NCI-H1417 (cell line): ENCODE measurements at places on chromosomes 7 and 10.

DNA sequence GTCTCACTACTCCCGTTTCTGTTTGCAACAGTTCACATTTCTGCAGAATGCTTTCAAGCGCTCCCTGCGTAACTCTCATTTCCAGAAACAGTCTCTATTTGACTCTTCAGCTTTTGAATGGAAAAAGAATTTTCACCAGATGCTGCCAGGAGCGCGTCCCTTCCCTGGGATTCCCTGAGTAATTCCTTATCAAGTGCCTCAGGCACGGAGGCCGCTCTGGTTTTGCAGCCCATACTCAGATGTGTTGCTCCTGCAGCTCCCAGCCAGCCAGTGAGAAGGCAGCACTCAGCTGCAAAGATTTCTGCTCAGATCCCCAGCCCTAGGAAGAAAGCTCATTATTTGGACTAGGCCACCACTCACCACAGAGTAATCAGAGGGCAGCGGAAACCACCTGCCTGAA is 161.1 kb upstream of the CHST15 start:
- DNase-seq, result no peak

GRCh38 chr10:60578217-60578616 is 188.5 kb upstream of the ANK3 start:
- no peak for DNase-seq

DNA sequence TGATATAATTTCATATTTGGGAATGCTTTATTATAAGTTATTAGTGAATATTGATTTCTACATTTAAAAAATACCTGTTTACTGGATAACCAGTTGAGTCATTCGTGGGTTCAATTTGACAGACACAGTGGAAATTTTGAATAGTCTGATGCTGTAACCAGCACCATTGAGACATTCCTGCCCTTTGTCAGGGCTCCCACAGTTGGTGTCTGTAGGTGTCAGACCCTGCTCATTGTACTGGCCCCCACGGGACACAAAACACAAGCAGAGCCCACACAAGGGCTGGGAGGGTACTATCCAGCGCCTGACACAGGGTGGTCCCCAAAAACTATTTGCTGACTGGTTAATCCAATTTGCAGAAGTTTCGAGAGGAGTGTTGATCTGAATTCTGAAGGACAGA is 35.9 kb downstream of the EEPD1 start:
- DNase-seq, result no peak

- DNase-seq, result no peak
Observed at GRCh38 chr10:73810358-73810734, 1.1 kb downstream of the NDST2 start.

DNA sequence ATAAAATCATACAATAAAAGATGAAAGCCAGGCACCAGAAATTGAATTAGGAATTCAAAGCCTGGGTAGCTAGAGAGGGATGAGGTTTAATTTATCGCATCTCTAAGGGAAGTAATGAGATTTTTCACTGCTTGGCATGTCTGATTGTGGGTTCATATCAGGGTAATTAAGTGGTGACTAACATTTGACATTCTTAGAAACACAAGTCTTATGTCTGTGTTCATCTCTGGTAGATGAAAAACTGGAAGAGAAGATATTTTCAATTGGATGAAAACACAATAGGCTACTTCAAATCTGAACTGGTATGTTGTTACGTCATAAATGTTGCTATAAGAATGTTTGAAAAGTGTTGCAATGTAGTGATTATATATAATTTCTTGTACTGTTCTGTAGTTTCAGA is 36.8 kb upstream of the ARMS2 start:
- DNase-seq, result no peak

DNA sequence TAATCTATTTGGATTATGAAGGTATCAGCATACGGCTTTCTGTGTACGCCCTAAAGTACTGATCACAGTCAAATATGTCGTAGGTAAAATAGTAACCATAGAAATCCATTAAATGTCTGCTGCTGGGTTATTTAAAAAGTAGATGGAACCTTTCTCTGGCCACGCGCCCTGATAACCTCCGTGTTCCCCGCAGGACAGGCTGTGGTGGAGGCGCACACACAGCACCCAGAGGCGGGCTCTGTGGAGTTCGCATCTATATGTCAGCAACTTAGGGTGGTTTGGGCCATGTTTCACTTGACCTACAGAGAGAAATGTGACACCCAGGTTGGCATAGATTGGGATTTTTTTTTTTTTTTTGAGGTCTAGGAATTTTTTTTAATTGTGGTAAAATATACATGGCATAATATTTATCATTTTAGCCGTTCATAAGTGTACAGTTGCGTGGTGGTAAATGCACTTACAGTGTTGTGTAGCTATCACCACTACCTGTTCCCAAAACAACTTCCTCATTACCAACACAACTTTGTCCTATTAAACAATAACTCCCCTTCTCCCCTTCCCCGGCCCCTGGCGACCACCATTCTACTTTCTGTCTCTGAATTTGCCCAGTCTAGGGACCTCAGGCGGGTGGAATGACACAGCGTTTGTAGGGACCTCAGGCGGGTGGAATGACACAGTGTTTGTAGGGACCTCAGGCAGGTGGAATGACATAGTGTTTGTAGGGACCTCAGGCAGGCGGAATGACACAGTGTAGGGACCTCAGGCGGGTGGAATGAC is 15.4 kb downstream of the PPP2R2D start:
- DNase-seq, result no peak

GRCh38 chr7:4823441-4824119 is 38.2 kb downstream of the PAPOLB start:
- DNase-seq, result no peak

- DNase-seq, result peak; percentile 56
Observed at GRCh38 chr7:106655703-106656498, 5.1 kb downstream of the CCDC71L start.

GRCh38 chr10:118340486-118340885 is 1.6 kb downstream of the FAM204A start:
- peak; percentile 20 for DNase-seq

GRCh38 chr10:122182308-122182707 is 88.8 kb upstream of the BTBD16 start:
- DNase-seq, result peak; percentile 38

- no peak for DNase-seq
Observed at GRCh38 chr7:7862393-7862792, 106.2 kb upstream of the GLCCI1 start.

DNA sequence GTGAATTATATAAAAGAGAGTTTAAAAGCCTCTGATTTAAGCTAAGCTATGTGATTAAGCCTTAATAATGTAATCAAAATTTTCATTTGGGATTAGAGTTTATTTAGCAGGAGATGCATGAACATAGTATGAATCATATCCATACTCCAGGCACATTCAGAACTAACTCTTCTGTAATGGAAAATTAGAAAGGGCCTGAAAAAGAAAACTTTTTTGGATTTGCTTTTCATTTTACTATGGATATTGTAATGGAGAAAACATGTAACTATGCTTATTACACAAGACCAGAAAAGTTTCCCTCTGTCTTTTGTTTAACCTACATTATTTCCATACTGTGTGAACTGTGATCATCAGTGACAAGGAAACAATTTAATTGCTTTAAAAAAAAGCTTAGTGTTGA is 22.0 kb downstream of the TES start:
- DNase-seq, result no peak

GRCh38 chr10:87861566-87861952 is 1.8 kb downstream of the KLLN start:
- DNase-seq, result no peak

DNA sequence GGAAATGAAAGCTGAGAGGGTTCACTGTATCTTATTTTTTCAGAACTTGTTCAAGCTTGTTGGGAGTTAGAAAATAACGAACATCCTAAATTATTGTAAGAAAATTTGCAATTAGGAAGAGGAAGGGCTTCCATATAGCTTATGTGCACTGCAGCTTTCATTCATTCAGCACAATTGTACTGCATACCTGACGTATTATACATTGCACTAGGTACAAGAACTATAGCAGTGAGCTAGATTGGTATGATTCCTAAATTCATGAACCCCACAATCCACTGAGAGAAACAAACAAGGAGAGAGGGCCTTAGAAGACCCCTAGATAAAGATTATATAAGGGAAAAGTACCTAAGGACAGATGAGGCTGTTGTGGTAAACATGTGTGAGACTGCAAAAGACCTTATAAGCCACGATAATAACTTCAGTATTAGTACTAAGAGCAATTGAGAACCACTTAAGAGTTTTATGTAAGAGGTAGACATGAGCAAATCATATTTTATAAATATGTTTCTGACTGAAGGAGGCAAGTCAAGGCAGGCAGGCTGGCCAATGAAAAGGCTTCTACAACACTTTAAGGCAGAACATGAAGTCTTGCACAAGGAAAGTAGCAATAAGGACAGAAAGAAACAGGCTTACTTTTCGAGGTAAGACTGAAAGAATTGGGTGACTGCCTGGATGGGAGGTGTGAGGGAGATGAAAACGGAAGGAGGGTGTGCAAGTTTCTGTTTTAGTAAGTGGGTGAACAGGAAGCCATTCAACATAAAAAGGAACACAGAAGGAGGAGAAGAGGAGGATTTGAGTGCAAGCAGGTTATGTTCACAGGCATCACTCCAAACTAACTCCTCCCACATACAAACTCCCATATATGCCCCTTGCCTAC is 77.9 kb upstream of the LRRN3 start:
- DNase-seq, result no peak

DNA sequence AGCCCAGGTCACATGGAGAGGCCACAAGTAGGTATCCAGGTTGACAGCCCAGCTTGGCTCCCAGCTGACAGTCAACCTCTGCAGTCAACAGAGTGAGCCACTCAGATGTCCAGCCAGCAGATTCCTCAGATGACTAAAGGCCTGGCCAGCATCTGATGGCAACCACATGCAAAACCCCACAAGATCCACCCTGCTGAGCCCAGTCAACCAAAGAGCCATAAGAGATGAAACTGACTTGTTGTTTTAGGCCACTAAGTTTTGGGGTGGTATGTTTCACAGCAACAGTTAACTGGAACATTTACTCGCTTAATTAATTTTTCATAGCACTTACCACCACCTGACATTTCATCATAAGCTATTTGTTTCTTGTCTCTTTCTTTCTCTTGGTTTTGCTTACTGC is 107.3 kb upstream of the KDM7A start:
- no peak for DNase-seq

DNA sequence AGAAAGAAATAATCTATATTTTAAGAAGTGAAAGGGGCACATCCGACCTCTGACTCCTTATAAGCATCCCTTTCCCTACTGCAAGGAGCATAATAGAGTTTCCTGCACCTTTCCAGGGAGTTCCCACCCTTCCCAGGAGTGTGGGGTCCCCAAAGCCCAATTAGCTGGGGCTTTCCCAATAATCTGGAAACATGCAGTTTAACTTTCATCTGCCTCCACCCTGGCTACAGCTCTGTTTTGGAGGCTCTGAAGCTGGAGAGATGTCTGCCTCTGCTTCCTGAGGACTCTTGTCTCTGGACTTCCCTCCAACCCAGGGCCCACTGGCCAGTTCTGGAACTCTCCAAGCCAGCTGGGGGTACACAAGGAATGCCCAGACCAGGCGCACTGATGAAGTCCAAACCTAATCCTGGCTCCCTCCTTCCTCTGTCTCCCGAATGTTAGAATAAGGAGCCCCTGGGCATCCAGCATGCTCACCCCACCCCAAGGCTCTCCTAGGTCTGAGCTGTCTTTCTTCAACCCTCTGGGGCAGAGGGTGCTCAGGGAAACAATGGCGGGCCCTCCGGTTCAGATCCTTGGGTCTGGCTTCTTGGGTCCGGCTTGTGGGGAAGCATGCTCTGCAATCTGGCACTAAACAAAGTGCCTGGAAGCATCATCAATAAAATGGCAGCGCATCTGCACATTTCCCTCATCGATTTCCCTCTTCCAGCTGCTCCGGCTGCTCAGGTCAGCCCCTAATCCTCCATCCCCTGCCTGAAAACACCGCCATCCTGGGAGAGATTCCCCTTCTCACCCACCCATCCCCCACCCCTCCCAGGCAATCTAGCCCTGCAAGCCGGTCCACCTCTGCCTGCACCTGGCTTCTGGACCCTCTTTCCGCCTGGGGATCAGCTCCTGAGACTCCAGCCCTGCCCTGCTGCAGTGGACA is 13.3 kb downstream of the HOXA4 start:
- no peak for DNase-seq

DNA sequence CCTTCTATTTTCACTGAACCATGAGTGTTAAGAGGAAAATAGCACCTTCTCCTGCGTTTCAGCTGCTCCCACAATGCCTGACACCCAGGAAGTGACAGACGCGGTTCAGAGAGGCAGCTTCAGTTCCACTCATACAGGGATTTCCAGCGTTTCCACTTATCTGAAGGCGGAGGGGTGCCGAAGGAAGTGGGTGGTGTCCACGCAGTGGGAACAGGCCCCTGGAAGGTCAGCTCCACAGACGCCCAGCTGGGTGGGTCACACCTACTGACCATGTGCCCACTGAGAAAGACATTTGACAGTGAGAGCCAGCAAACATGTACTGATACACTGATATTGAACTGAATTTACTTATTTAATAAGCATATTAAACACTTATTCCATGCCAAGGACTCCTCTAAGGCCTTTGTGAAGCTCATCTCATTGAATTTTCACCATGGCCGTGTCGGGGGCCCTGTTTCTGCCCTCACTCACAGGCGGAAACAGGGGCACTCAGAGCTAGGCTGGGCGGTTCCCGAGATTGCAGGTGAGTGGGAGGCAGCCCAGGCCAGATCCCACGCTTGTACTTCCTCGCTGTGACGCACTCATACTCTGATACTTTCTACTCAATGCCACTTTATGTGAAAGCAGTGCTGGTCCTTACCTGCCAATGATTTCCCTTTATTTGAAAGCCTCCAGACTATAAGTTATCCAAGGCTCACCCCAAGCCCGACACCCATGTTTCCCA is 96.8 kb downstream of the TCERG1L start:
- no peak for DNase-seq

- DNase-seq, result no peak
Observed at GRCh38 chr7:30862995-30863705, 48.5 kb upstream of the AQP1 start.

GRCh38 chr7:81632418-81632817 is 137.4 kb downstream of the HGF start:
- DNase-seq, result no peak

DNA sequence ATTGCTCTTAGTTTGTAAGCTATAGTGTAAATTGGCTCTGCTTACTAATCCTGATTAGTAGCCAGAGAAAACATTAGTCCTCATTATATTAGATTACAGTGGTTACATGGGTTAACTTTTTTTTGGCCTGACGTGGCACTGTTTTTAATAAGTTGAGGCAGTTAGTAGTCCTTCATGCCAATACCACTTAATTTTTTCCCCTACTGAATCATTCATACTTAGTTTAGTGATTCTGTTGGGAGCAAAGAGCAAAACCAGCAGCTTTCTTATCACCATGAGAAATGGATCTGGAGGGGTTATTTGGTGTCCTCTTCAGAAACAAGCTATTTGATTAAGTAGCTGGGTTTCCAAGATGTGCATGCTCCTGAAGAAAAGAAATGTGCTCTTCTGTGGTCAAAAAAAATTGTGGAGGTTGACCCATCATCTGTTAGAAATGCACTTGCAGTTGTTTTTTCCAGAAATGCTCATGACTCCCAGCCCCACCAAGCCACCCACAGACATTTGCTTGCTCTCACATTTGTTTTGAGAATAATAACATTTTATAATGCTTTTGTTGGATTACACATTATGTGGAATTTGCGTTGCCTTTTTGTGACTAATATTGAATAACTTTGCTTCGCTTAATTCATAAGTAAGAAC is 258.5 kb downstream of the HDAC9 start:
- DNase-seq, result no peak

- DNase-seq, result no peak
Observed at GRCh38 chr10:21427804-21428481, 97.5 kb downstream of the SKIDA1 start.
